ENCODE measurements at places on chromosomes 11 and 22.
A peak's percentile ranks its signal among the peaks of the same experiment; 100 is the strongest.

DNA sequence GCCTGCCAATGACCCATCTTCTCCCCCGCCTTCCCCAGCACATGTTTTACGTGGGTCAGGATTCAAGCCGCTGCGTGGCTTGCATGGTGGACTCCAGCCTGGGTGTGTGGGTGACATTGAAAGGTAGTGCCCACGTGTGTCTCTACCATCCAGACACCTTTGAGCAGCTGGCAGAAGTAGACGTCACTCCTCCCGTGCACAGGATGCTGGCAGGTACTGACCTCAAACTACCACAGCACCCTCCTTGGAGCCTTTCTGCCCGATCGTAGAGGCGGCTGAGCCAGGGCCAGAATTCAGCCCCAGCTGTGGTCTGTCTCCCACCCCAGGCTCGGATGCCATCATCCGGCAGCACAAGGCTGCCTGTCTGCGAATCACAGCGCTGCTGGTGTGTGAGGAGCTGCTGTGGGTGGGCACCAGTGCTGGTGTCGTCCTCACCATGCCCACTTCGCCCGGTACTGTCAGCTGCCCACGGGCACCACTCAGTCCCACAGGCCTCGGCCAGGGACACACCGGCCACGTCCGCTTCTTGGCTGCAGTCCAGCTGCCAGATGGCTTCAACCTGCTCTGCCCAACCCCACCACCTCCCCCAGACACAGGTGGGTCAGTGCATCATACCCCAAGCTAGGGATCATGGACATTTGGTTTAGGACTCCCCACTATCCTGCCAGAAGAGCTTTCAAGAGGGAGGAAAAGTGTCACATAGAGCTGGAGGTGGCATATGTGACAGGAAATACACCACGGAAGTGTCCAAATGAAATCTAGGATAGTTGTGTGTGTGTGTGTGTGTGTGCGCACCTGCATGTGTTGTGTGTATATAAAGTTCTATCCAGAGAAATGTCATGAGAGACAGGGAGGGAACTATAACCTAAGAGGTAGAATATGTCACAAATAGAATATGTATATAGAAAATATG is 10.6 kb upstream of the RELT start:
- DNase-seq, result no peak

DNA sequence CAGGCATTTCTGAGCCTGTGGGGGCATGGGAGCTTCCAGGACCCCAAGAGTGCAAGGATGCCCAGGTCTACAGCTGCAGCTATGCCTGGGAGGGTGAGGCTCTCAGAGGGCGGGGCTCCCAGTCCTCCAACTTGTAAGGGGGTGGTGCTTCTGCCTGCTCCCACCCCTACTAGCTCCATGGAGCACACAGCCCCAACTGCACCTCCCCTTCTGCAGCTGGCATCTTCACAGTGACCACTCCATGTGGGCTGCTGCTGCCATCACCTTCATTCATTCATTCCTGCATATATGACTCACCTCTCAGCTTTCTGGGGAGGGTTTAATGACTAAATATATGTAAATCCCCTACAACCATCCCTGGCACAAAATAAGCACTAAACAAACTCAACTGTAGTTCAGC is 43.8 kb downstream of the CHST1 start:
- DNase-seq, result no peak

- DNase-seq, result no peak
These were observed 21.9 kb downstream of the TTLL8 start for GRCh38 chr22:50035976-50036724.

GRCh38 chr11:76947800-76948199 is 86.4 kb upstream of the B3GNT6 start:
- no peak for DNase-seq

DNA sequence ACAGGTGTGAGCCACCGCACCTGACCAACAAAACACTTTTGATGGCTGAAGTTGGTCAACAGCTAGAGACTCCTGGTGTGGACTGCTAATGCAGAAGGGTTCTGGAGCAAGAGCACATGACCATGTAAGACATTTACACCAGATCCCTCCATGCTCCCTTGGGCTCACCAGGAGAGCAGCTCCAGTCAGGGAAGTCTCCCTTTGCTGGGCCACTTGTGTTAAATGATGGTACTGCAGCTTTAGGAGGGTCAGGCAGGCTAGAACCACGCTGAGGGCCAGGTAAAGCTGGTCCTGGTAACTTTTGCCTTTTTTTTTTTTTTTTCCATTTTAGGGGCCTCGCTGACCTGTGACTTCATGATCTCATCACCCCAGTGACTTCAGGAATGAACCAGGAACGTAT is 146.4 kb downstream of the FBXO7 start:
- DNase-seq, result peak; percentile 25

- peak; percentile 53 for DNase-seq
These were observed 5.9 kb upstream of the PHF21A start for GRCh38 chr11:46127150-46127638.

DNA sequence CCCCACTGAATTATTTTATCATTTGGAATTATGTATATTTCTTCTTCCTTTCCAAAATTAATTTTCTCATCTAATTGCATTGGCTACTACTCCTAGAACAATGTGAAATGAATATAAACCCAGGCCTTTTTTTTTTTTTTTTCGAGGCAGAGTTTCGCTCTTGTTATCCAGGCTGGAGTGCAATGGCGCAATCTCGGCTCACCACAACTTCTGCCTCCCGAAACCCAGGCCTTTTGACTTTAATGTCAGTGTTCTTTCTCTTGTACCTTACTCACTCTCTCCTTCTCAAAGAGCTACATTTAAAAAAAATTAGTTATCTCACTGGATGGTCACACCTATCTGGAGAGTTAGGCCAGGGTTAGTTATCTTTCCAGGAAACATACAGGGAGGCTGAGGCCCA is 35.3 kb upstream of the LRRC32 start:
- DNase-seq, result no peak

GRCh38 chr22:34111210-34111824 is 191.0 kb upstream of the LARGE1 start:
- DNase-seq, result peak; percentile 30

DNA sequence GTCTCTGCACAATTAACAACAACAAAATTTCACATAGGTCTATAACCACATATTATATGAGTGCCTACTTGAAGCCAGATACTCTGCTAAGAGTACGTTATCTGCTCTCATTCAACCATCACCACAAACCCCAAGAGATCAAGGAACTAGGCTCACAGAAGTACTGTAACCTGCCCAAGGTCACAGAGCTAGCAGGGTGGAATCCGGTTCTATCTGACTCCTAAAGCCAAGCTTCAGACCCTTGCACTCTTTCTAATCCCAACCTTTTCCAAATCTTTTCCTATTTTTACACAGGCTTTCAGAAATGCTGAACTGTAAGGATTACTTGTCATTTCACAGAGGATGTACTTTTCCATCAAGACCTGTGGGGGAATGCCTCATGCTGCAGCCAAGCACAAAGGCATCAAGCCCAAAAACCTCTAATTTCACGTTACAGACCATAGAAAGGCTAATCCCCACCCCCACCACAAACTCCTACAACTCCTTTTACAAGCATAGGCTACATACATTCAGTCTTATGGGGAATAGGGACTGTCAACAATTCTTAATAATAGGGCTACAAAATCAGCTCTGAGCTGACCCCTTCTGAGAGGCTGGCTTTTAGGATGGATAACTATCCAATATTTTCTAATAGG is 927 bp downstream of the PRCP start:
- peak; percentile 17 for DNase-seq

DNA sequence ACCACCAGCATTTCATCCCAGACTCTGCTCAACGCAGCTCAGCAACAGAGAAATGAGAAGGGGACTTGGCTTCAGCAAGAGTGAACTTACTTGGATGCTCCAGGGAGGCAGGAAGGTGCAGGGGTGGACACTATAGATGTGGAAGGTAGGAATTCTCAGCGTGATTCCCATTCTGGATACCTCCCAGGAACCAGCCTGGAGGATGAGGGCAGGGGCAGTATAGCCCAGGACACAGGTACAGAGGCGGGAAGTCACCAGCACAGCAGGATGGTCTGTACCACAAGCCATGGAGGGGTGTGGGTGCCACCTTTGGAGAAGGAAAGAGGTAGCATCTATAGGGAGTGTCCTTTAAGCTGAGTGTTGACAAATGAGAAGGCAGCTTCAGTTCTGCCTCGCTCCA is 1275.2 kb downstream of the TBC1D22A start:
- DNase-seq, result no peak

DNA sequence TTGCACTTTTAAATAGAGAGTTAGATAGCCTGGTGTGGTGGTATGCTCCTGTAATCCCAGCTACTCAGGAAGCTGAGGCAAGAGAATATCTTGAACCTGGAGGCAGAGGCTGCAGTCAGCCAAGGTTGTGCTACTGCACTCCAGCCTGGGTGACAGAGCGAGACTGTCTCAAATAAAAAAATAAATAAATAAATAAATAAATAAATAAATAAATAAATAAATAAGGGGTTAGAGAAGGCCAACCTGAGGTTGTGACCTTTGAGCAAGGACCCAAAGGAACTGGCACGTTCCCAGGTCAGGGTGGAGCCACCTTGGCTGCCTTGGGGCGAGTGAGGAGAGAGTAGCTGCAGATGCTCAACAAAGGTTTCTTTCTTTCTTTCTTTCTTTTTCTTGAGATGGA is 65.3 kb upstream of the TENM4 start:
- no peak for DNase-seq

DNA sequence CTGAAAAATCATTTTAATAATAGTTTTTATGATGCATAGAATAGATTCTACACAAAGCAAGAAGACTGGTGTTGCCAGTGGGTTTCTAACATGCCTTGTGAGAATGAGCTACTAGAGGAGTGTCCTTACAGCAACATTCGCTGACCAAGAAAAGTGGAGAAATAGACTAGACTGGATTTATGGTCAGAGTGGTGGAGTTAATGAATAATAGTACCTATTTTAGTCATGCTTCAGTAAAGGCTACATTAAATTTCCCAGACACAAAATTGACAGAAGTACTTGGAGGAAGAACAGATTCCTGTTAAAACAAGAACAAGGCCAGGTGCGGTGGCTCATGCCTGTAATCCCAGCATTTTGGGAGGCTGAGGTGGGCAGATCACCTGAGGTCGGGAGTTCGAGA is 539.2 kb downstream of the ETS1 start:
- no peak for DNase-seq

DNA sequence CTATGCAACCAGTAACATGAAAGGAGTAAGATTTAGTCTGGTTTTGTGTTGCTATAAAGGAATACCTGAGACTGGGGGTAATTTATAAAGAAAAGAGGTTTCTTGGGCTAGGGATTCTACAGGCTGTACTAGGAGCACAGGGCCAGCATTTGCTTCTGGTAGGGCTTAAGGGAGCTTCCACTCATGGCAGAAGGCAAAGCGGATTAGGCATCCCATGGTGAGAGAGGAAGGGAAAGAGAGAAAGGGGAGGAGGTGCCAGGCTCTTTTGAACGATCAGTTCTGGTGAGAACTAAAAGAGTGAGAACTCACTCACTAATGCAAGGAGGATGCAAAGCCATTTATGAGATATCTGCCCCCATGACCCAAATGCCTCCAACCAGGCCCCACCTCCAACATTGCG is 283.2 kb downstream of the OPCML start:
- peak; percentile 20 for DNase-seq

GRCh38 chr22:25167834-25168601 is 31.6 kb upstream of the CRYBB3 start:
- DNase-seq, result no peak

DNA sequence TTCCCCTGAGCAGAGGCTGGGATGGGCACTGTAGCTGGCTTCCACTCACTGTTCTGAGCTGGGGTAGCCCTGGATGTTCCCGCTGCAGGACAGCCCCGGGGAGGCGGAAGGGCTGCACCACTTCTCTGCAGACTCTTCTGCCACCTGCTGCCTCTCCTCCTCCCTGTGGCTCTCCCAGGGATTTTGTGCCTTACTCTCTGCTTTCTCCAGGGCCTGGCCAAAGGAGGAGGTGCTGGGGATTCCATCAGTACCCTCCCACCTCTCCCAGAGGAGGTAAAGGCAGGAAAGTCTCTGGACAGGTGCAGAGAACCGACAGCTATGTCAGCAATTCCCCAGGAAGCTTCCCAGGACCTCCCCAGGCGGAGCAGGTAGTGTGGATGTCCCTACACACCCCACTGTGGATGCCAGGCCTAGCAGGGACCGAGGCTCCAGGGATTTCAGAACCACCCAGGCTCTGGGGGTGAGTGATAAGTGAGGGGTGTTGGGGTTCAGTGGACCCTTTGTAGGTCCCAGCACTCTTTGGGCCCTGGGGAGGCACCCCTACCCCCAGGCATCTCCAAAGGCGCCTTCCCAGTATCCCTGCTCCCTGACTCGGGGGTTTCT is 11.3 kb downstream of the DUSP8 start:
- peak; percentile 19 for DNase-seq

DNA sequence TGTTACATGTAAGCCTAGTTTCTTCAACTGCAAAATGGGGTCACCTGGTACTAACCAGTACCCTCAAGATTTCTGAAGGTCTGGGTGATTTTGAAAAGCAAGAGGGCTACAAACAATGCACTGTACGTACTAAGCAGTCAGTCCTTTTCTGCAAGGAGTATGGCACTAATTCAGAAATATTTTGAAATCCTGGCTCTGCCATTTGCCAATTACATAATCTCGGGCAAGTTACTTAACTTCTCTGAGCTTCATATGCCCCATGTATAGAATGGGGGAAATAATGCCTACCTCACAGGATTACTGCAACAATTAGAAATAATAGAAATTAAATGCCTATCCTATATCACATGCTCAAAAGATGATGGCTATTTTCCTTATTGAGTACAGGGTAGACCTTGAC is 60.7 kb upstream of the CCDC89 start:
- no peak for DNase-seq

DNA sequence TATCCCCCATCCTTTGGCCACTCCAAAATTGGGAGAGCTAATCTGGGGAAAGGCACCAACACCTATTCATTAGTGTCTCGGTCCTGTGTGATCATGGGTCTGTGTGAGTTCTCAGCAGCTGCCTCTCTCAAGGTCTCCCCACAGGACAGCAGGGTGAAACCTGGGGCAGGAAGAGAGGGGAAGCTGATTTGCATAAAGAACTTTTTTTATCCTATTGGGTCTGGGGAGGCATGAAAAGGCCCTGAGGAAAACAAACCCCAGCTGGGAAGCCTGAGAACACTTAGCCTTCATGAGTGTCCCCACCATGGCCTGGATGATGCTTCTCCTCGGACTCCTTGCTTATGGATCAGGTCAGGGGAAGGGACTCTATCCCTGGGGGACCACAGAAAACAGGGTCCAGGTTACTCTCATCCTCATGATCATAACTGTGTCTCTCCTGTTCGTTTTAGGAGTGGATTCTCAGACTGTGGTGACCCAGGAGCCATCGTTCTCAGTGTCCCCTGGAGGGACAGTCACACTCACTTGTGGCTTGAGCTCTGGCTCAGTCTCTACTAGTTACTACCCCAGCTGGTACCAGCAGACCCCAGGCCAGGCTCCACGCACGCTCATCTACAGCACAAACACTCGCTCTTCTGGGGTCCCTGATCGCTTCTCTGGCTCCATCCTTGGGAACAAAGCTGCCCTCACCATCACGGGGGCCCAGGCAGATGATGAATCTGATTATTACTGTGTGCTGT is 116.0 kb upstream of the TOP3B start:
- DNase-seq, result no peak

DNA sequence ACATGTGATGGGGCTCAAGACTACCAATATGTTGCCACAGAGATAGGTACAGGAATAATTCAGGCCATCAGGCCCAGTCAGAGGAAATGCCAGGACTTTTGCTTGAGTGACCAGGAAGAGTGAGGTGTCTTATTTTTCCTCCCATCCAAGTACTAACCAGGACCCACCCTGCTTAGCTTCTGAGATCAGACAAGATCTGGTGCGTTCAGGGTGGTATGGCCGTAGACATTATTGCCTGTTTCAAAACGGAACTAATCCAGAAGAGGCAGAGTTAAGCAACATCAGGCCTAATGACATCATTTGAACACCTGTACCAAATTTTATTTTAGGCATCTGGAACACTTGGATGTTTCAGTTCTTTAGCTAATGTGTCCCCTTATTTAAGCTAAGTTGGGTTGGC is 205.5 kb upstream of the POU2AF2 start:
- DNase-seq, result no peak

Measured in ELF-1 (cell line).